ENCODE measurements at places on chromosomes 2 and 18.

DNA sequence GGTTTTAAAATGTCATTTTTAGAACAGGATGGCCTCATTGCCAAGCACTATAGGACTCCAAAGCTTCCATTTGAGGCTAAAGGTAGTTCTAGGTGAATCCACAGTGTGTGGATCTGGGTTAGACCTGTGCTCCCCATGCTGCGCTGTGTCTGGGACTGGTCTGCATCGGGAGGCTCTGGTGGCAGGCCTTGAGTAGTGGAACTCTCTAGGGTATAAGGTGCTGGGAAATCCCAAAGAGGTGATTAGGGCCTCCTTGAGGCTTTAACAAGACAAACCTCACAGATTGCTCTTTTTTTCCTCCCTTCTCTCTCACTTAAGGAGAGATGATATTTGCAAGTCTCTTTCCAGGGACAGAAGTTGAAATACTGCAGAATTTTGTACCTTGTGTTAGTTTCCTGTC lies 9.3 kb downstream of the SEC11C start:
- DNase-seq = no peak

- DNase-seq = no peak
Observed at GRCh38 chr2:128195435-128195984, 104.5 kb downstream of the UGGT1 start.

DNA sequence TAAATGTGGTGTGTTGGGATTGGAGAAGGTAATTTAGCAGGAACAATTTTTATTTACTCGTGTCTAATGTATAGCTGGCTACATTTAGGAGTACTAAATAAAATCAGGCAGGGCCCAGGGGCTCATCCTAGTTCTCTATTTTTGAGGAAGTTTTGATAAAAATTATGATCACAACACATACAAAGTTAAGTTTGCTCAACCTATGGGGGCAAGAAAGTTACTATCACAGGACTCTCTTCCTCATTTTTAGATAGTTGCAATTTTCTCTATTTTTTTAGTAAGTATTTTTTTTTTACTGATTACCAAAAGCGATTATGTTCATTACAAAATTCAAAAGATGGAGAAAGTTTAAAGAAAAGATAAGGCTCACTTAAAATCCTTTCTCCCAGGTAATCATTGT lies 60.0 kb upstream of the RPE start:
- DNase-seq = no peak

DNA sequence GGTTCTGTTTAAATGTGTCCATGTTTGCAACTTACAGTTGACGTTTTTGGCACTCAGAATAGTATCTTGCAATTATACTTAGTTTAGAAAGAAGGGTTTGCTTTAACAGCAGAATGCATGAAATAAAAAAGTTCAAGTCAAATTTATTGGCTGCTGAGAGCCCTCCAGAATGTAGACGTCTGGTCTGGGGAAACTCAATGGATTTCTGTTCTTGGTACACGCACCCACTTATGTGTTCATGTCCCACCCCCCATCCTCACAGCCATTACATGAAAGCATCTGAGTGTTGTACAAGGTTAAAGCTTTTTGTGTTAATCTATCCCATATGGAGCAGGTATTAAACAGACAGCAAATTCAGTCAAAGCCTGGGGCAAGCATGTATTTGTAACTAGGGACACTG lies 219.5 kb downstream of the SOX11 start:
- DNase-seq = no peak
